Immature natural killer cell (primary cell): ENCODE measurements at places on chromosomes 4 and X. TPM values are rescaled to one million over a fixed set of nuclear protein-coding genes. Genes with fewer than 3 reads are reported as not detected.

DNA sequence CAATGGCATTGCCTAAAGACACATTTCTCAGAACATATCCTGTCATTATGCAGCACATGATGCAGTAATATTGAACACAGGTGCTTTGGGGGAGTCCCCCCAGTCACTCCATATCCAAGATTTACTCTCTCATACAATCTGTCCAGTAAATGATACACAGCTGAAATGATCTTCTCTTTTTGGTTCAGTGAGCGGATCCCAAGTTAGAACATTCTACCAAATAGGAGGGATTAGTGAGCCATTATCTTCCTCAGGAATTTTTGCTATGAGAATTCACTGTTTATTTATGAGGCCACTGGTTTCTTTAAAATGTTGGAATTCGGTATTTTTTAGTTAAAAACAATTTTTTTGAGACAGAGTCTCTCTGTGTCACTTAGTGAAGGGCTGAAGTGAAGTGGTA, 96.5 kb downstream of the TRAPPC11 start:
- DNase-seq = no peak

- no peak for DNase-seq
Observed at GRCh38 chr4:72375073-72375736, 193.8 kb downstream of the ADAMTS3 start.

Gene SHROOM3
- not detected for polyA plus RNA-seq

DNA sequence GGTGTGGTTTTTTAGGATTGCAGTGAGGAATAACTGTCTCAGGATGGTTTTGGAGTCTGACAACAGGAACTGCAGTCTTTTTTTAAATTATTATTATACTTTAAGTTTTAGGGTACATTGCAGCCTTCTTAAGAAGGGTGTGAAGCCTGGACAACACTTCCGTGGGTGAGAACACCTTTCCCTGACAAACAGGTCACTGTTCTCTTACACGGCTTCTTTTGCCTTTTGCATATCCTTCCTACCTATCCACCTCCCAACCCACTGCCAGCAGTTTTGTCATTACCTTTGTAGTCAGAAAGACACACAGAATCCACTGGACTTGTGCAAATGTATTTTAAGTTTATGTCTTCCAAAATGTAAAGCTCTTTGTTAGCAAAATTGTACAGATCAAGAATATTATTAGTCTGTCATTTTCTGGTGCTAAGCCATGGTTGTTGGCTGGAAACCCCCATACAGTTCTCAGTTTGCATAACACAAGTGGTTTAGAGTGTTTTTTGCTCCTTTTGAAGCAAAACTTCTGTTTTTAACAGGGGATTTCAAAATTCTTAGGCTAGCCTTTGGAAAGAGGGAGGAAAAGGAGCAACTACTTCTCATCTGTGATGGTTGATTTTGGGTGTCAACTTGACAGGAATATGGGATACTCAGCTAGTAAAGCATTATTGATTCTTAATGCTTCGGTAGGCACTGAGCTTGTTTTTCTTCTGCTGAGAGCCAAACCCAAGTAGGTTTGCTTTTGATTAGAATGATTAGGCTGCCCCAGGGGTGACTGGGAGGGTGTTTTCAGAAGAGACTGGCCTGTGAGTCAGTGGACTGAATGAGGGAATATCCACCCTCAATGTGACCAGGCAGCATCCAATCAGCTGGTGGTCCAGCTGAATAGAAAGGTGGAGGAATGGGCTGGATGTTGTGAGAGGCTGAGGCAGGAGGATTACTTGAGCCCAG, 29.4 kb upstream of the KLHL2 start:
- DNase-seq = no peak

DNA sequence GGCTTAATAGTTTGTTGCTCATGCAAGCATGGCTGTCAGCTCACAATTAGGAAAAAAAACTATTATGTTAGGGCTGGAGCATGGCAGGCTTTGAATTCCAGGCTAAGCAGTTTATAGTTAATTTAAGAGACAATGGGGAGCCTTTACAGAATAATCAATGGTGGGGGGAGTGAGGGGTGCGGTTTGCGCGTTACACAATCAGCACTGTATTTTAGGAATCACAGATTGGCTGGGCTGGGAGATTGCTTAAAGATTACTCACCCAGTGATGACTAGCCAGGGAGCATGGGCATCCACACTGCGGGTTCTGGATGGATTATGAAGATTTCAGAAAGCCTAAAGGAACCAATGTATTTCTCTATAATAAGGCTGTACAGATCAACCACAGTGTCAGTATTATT, 186.6 kb downstream of the SOX3 start:
- DNase-seq = no peak

DNA sequence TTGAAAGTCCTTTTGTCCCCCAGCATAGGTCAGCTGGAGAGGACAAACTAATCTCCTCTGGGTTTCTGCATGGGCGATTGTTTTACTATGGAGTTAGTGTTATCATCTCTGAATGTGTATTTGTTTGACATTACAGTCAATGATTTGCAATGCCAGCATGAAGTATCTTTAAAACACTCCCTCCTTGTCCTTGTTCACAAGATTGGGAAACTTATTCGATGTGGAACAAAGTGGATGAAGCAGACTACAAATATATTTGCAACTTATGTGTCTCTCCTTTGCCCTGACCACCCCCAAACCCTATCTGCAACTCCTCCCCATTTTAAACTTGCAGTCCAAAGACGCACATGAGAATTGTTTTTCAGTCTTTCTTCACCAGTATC, 1.5 kb upstream of the PITX2 start:
- DNase-seq = no peak

Gene ZNF141
- 6.2 TPM for polyA plus RNA-seq

Gene MAMLD1
- not detected for polyA plus RNA-seq

- peak; percentile 72 for DNase-seq
Observed at GRCh38 chr4:113636877-113637276, 124.7 kb downstream of the CAMK2D start.

- peak; percentile 30 for DNase-seq
Observed at GRCh38 chr4:3037957-3038461, 36.3 kb downstream of the HTT-AS start.

Gene ARHGAP36
- not detected for polyA plus RNA-seq

Gene PDLIM3
- polyA plus RNA-seq = not detected

Gene GLRA3
- not detected for polyA plus RNA-seq

DNA sequence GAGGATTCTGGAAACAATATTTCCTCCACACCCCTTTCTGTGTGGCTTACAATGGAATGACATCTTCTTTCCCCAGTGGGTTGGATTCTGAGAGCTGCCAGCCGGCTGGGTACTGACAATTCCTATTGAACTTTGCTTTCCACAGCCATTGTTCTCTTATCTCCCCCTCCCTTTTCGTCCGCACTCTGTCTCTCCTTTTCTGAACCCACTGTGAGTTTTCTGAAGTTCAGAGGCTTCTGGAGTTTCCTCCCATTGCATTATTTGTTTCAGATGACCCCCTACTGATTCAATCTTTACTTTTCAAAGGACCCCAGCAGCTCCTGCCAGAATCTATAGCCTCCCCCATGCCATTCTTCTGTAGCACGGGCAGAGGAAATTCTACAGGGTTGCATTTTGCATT, 10.4 kb downstream of the SMPX start:
- DNase-seq = no peak

Gene ZNF157
- polyA plus RNA-seq = not detected

Gene ABCG2
- 2.5 TPM for polyA plus RNA-seq

DNA sequence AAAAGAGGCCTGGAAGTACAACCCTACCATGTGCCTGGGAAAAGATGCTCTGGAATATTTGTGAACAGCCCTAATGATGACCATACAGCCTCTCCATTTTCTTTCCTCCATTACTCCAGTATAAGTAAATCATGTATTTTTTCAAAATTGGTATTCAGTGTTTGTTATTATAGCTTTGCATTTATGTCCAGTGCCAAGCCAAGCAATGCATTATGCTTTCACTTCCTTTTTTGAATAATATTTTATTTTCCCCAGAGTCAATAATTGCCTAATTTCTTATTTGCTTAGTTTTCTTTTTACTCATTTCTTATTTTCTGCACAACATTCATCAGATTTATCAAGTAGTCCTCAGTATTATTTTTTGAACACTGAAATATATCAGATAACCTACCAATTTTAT, 49.3 kb upstream of the EOLA2 start:
- no peak for DNase-seq
